Fibroblast of skin of back (primary cell): ENCODE measurements at places on chromosomes 3 and 15.

DNA sequence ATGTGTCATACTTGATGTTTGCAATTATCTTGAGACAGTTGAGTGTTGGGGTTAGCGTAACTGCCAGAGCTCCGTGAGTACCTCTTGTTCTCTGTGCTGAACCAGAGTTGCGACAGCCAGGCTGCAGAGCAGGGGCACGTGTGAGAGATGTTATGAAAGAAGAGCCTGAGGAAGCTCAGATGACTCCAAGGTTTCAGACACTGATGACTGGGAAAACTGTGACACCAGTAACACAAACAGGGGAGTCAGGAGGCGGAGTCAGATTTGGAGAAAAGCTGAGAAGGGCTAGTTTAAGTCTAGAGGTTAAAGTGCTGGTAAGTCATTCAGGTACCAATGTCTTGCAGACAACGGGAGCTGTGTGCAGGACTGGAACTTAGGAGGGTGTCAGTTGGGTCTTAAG lies 45.0 kb downstream of the BLM start:
- peak; percentile 16 for DNase-seq

GRCh38 chr3:116280130-116280740 lies 165.1 kb downstream of the LSAMP start:
- no peak for DNase-seq

- no peak for DNase-seq
Measured at GRCh38 chr3:170471149-170471548, 52.5 kb downstream of the CLDN11 start.

- no peak for DNase-seq
Measured at GRCh38 chr3:154552338-154552737, 122.3 kb upstream of the GPR149 start.

GRCh38 chr3:40211579-40211978 lies 97.9 kb upstream of the EIF1B start:
- DNase-seq, result peak; percentile 54

- DNase-seq, result peak; percentile 90
Measured at GRCh38 chr3:27568393-27568792, 84.2 kb upstream of the SLC4A7 start.

- no peak for DNase-seq
Measured at GRCh38 chr15:63251701-63252100, 25.7 kb upstream of the APH1B start.

- DNase-seq, result no peak
Measured at GRCh38 chr3:65356331-65357248, 668.8 kb upstream of the ADAMTS9 start.

DNA sequence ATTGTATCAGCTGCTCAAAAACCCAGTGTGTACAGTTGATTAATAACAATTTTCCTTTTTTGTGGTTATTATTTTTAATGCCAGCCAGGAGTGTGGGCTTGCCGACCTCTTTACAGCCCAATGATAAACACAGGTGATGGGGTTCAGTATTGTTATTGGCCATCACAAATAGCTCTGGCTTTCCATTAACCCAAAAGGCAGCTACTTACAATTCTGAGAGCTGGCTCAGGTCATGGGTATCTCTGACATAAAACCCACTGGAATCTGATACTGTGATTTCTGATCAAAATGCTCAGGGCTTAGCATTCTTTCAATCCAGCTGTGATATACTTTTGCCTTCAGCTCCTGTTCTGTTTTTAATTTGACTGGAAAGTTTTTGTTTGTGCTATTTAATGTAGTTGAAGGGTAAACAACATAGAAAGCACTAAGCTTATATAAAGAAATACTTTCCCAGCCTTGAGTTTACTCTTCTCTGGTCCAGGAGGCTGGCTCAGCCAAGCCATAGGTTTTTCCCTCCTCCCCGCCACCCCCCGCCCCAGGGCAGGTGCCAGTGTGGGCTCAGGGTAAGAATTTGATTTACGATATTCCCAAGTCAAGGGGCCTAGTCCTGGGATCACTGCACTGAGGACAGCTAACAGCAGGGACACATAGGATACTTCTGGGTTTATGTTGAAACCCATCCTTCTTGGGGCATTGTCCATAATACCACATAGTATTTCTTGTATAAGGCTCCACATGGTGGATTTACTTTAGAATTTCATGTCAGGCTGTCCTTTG lies 54.0 kb upstream of the MYZAP start:
- no peak for DNase-seq

- peak; percentile 16 for DNase-seq
Measured at GRCh38 chr3:128426128-128426921, 40.4 kb downstream of the DNAJB8 start.

DNA sequence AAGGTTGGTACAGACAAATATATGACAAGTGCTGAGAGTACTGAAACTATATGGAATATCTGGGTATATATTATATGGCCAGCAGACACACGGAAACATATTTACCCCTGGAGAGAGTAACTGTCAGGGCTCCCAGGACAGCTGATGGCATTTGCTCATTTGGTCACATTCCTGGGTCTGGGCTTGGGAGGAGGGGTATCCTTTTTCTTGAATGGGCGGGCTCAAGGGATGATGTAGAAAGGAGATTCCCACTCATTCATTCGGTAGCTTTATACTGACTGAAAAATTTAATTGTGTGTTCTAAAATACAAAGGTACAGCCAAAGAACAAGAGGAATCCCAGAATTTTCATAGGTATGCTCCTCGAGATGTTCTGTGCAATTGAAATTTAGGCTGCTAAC lies 131.0 kb downstream of the KCNAB1 start:
- DNase-seq, result no peak

DNA sequence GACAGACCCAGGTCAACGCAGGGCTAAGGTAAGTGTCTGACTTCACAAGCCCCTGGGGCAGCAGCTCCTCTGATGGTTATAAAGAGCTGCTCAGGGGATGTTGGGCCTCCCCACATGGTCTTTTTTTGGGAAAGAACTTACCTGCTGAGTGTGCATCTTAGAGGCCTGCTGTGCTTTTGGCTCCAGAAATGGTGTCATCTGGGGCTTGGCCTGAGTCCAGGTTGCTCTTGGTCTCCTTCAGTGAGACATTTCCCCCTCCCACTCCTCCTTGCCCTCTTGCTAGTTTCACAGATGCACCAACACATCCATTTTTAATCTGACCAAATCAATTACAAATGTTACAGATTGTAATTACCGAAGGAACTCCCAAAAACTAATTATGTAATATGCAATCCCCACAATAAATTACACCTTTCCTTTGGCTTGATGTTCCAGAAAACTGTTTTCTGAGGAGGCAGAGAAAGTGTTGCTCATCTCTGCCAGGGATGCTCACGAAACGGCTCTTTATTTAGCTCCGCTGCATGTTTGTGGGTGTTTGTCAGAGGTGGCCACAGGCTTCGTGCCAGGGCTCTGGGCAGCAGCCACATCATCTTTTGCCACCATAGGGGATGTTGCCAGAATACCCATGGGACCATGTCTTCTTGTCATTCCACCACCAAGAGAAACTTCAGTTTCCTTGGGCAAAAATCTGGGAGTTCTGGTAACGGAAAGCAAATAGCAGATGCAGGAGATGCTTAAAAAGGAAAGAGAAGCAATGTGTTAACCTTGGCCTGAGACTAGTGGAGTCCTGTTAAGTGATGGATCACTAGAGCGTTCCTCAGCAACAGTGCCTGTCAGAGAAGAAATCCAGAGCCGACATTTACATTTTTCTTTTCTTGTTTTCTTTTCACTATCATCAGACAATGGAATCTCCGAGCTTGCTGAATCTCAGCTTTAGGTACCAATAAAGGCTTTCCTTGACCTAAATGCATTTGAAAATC lies 799.9 kb downstream of the AGBL1 start:
- DNase-seq, result peak; percentile 69

DNA sequence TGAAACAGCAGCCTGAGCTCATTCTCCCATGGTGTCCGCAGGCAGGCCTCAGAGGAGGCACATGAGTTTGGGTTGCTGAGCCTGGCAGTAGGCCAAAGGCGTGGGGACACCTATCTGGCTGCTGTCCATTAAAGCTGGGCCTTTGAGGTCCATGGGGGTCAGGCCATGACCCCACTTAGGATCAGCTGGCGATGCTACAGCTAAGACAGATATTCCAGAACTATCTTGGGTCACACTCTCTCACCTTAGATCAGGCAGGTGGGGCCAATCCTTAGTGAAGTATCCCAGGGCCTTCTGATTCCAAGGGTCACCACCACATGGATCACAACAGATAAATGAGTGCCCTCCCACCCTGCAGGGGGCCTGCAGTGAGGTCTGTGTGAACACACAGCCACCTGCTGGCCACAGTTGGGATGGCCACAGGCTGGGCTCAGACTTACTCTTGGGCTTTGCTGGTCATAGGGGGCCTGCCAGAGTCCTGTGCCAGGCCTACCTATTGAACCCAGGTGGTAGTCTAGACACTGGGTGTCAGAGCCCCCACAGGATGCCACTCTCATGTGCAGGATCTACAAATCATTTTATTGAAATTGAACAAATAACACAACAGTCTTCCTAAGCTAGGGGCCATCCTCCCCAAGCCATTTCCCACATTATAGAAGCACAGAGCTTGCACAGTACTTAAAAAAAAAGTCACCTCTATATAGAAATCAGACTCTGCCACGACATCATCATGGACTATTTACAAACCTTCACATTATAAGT lies 2.0 kb upstream of the HYAL2 start:
- peak; percentile 73 for DNase-seq

GRCh38 chr15:25803541-25803940 lies 59.6 kb downstream of the ATP10A start:
- no peak for DNase-seq

GRCh38 chr15:92840149-92840548 lies 60.0 kb upstream of the CHD2 start:
- no peak for DNase-seq

GRCh38 chr15:44545913-44546802 lies 9.2 kb downstream of the EIF3J start:
- DNase-seq, result peak; percentile 68

DNA sequence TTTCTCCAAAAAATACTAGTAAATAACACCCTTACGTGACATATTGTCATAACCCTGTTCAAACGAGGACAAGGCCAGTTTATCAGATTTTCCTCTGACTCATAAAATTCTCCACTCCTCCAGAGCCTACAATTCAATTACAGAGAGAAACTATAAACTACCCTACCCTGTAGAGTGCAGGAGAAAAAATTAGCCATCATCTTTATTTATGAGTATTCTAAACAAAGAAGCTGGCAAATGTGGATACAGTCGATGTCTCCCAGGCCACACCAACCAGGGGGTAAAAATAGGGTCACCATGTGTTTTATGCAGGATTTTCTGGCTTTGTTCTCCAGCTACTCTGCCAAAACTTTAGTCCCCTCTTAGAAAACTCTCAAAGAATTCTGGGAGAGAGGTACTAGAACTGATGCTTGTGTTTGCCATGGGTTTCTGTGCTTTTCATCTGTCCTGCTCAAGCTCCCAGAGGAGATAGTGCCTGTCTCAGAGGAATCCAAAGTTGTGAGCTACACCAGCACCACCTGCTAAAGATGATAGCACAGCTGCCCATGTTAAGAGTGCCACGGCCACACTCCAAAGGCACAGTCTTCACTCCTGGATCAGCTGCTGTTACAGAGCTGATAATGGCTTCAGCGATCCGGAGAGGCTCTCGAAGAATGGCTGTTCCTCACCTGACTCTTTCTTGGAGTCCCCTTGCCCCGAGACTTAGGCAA lies 150.2 kb downstream of the IMPG2 start:
- DNase-seq, result no peak

GRCh38 chr3:100209948-100210771 lies 50.6 kb upstream of the TBC1D23 start:
- DNase-seq, result no peak

DNA sequence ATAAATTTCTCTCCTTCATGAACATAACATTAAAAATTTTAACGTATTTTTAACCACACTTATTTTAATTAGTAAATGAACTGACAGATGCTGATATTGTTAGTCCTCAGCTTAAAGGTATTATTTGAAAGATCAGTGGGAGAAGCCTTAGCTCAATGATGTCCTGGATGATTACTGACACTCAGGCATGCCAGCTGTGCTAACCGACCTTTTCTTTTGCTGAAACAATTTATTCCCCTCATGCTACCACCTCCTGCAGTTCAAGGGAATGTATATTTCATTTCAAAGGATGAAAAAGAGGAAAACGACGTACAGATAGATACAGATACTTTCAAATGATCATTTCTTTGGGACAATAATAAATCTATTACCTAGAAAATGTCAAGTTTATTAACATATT lies 620.8 kb downstream of the FGF12 start:
- DNase-seq, result no peak

DNA sequence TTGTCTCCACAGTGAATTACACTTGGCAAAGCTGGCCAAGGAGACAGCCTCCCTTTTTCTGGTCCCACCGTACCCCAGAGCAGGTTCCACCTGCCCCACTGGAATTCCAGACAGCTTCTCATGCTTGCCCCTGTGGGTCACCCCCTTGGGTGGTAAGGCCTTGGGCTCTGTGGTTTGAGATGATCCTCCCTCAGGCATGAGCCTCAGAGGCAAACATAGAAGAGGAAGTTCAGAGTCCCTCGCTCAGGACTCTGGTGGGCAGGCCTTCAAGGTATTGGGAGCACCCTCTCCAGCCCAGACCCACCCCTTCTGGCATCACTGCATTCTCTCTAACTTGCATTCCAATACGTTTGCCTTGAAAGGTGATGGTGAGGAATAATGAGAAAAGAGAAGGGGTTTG lies 17.6 kb upstream of the UBA7 start:
- DNase-seq, result no peak

DNA sequence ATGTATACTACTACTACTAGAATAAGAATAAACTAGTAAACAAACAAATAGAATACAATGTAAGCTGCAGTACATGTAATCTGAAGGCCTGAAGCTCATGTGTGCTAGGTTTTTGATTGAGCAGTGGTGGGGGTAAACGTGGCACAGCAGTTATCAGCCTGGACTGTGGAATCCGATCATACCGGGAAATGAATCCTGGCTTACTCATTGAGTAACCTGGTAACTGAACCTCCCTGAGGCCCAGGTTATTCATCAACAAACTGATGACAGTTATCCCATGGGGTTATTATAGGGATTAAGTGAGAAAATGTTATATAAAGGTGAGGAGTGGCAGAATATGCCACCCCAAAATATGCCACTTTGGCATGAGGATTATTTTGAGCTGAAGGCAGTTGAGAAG lies 339.1 kb downstream of the FHIT start:
- DNase-seq, result no peak

DNA sequence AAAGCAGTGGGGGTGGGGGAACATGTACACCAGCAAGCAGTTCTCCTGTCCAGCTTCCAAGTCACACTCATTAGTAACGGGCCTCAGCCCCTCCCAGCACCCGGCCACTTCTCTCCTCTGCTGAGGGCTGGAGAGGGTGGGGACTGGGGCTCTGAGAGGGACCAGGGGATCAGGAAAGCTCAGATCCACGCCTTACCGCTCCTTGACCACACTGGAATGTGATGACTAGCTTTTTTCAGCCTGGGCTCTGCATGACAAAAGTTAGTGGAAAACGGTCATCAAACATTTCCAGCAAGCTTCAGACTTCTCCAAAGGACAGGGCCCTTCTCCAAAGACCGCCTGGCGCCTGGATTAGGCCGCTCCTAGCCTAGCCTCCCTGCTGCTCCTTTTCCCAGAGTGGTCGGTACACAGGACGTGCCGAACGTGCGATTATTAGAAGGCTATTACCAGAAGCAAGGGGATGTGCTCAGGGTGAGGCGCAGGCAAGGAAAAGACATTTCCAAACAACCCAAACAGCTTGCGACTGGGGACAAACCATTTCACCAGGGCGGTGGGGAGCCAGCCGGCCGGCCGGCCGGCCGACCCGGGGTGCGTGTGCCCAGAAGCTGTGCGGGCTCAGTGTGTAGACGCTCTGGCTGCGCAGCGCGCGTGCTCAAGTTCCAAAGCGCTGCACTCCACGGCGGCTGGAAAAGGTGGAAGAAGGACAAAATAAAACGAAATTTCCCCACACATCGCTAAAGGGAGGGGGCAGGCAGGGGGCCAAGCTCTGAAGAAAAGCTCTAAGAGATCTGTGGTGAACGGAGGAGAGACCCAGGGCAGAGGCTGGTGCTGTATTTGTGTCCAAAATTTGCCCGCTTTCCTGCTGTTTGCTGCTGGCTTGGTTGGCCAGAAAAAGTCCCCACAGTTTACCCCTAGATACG lies 51.0 kb upstream of the SSR3 start:
- DNase-seq, result peak; percentile 89
